Fibroblast of upper back skin (primary cell): ENCODE measurements at places on chromosomes 16 and 17.
A peak's percentile ranks its signal among the peaks of the same experiment; 100 is the strongest.

- no peak for DNase-seq
Measured at GRCh38 chr16:77433146-77433545, 1.7 kb downstream of the ADAMTS18 start.

DNA sequence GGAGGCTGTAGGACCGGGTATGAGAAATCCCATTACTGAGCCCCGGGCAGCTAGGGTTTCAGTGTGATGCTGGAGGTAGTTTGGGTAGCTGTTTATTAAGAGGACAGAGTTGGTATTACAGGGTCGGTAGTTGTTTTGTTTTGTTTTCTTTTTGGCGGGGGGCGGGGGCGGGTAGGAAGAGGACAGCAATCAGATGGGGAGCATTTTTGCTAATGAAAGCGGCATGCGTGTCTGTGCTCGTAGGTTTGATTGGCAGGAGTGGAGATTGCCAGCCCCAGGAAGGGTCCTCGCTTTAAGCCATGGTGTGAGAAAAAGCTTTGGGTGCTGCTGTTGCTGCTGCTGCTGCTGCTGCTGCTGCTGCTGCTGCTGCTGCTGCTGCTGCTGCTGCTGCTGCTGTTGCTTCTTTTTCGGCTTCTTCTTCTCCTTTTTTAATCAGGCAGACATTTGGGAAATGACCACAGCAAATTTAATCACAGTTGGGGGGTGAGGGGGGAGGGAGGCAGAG, 498.5 kb upstream of the ZFHX3 start:
- no peak for DNase-seq

GRCh38 chr17:77212081-77212832, 71.5 kb downstream of the SEC14L1 start:
- no peak for DNase-seq

DNA sequence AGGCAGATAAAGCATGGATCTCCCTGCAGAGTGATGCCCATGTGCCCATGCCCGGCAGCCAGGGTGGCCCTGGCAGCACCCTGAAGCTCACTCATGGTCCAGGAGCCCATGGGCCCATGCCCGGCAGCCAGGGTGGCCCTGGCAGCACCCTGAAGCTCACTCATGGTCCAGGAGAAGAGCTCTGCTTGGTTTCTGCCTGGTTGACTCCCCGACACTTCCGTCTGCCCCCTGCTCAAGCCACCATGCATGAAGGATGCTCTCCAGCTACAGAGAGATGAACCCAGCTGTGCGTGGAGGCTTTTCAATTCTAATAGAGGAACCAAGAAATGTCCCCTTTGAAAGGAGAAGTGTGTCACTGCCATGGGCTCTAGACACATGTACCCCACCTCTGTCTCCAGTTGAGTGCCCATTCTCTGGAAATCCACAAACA, 8.7 kb downstream of the CCL17 start:
- no peak for DNase-seq

DNA sequence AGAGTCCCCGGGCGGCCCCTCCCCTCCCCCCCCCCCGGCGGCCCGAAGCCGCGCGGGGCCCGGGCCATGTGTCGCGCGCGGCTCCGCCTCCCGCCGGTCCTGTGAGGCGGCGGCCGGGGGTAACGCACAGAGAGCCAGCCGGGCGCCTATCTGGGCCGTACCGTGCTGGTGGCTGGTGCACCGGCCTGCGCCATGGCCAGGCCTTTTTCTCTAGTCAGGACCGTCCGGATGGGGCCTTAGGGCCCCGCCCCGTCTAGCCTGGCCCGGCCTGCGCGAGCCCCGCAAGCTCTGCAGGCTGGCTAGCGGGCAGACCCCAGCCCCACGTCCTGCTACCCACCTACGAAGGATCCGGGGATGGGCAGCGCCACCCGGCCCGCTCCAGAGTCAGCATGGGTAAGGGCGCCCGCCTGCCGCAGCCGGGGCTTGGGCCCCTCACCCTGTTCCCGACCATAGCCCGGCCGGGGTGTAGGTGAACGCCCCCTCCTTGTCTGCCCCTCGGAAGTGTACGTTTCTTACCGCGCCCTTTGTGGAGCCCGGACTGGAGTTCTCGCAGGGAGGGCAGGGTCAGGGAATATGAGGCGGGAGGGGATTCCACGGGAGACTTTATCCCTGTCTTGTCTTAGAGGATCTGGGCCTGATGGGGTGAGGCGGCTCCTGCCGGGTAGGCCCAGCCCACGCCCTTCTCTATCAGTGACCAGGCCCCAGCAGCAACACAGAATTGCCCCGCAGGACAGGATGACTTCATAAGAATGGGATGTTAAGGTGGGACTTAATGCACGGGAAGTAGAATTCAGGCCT, at the start of gene CENPT:
TSS of gene CENPT (minus strand) at position 630 of the 798 bp plus-strand sequence. CDS start 13,834 bp downstream, outside the sequence.
- peak; percentile 54 for DNase-seq

DNA sequence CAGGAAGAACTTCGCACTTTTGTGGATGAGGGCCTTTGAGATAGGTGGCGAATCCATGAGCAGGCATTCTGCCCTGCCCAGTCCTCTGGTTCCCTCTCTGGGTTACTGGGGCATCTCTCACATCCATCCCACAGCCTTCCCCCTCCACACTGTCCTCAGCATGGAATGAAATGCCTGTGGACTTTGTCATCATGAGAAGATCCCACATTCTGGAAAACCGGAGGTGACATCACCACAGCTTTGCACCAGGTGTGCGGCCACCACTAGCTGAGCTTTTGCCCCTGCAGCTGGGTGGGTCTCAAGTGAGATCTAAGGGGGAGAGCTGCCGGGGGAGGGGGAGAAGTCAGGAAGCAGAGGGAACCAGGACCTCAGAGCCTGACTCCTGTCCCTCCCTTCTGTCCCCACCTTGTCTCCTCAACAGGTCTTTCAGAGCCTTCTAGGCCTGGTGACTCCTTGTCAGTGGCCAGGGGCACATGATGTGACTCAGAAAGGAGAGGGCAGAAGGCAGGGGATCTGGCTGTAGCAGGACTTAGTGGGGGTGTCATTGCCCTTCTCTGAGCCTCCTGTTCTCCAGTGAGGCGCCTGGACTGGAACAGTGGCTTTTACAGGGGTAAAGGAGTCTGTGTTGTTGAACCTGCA, 40.0 kb upstream of the DLX4 start:
- peak; percentile 65 for DNase-seq

GRCh38 chr16:85936816-85937215, 37.9 kb downstream of the IRF8 start:
- DNase-seq = no peak

DNA sequence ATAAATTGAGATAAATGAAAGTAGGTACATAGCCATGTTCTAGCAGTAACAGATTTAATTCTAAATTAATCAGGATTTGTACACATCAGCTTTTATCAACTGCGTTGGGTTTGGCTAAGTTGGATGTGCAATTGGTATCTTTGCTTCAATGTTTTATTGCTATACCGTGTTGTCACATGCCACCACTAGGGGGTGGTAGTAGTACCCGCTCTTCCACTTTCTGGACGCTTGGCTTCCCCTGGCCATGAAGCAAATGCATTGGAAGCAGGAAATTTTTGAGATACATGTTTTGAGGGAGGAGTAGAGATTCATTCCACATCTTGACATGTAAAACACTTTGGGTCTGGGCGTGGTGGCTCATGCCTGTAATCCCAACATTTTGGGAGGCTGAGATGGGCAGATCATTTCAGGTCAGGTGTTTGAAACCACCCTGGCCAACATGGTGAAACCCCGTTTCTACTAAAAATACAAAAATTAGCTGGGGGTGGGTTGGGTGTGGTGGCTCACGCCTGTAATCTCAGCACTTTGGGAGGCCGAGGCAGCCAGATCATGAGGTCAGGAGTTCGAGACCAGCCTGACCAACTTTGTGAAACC, 58.6 kb downstream of the EMP2 start:
- peak; percentile 68 for DNase-seq

GRCh38 chr17:77471984-77472461, 331.3 kb downstream of the SEC14L1 start:
- DNase-seq = peak; percentile 95

DNA sequence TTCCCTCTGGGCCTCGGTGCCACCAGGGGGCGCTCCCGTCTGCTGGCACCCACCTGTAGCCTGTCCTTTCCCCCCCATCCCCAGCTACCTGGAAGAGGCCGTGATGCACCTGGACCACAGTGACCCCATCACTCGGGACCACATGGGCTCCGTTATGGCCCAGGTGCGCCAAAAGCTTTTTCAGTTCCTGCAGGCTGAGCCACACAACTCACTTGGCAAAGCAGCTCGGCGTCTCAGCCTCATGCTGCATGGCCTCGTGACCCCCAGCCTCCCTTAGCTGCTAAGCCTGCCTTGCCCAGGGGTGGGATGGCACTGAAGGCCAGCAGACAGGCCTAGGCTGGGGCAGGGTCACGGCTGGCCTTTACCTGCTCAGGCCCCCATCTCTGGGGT, 818 bp upstream of the NRN1L start:
- peak; percentile 19 for DNase-seq

GRCh38 chr16:3949287-3949686, 68.8 kb upstream of the CREBBP start:
- DNase-seq = peak; percentile 39

GRCh38 chr16:31194898-31195297, 7.7 kb downstream of the PYCARD start:
- no peak for DNase-seq

DNA sequence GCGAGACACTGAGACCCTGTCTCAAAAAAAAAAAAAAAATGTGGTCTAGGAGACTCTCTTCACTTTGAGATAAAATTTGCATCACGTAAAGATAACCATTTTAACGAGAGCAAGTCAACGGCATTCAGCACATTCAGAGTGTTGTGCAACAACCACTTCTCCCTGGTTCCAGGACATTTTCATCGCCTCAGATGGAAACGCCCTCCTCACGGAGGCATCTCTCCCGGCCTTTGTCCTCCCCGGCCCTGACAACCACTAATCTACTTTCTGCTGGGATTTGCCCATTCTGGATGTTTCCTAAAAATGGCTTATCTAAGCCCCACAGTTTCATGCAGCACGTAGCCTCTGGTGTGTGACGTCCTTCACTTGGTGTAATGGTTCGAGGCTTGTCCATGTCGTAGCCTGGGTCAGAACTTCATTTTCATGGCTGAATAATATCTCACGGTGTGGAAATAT, 6.4 kb upstream of the NPRL3 start:
- DNase-seq = no peak

- DNase-seq = no peak
Measured at GRCh38 chr17:46195939-46196716, 2.9 kb upstream of the KANSL1 start.

- peak; percentile 8 for DNase-seq
Measured at GRCh38 chr17:40224718-40225550, 5.8 kb downstream of the WIPF2 start.

DNA sequence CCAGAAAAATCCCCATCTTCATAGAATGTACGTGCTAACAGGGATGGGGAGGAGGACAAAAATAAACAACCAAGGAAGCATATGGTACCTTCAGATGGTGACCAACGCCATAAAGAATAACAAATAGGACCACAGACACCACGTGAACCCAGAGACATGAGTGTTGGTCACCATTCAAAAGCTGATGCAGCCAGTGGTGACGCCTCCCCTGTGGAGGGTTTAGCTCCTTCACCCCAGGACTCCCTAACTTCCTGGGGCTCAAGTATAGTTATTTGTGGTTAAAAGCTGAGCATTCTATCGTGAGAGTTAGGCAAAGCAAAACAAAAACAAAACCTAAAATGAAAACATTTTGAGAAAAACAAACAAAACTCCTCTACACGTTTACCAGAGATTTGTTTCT, 184.7 kb downstream of the SOX9 start:
- DNase-seq = no peak

GRCh38 chr17:13984956-13985355, 84.3 kb upstream of the COX10 start:
- DNase-seq = no peak

GRCh38 chr16:55911616-55912015, 36.4 kb upstream of the CES5A start:
- no peak for DNase-seq

DNA sequence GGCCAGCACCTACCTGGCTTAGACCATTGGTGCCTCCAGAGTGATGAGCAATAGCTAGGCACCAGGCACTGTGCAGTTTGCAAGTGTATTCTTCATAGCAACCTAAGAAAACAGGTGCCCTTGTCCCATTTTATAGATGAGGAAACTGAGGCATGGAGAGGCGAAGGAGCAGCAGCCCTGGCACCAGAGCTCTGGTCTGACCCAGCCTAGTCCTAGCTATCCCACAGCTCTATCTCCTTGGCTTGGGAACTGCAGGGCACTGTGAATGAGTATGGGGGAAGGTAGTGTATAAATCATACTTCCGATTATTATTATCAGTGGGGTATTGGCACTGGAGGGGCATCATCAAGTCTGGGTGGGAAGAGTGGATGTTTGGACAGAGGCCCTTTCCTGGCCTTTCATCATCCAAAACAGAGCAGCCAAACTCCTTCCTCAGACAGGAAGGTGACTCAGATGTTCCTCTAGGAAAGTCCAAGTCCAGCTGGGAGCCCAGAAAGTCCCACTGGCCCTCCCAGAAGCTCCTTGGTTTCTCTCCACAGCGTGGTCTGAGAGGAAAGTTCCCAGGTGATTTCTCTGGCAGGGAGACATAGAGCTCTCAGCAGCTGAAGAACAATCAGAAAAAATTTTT, 32.0 kb upstream of the PLLP start:
- DNase-seq = peak; percentile 95

- peak; percentile 77 for DNase-seq
Measured at GRCh38 chr16:23678430-23679273, at the start of gene PLK1. TSS of gene PLK1 (plus strand) at chr16:23678889. CDS start at chr16:23678933, 44 bp downstream.

DNA sequence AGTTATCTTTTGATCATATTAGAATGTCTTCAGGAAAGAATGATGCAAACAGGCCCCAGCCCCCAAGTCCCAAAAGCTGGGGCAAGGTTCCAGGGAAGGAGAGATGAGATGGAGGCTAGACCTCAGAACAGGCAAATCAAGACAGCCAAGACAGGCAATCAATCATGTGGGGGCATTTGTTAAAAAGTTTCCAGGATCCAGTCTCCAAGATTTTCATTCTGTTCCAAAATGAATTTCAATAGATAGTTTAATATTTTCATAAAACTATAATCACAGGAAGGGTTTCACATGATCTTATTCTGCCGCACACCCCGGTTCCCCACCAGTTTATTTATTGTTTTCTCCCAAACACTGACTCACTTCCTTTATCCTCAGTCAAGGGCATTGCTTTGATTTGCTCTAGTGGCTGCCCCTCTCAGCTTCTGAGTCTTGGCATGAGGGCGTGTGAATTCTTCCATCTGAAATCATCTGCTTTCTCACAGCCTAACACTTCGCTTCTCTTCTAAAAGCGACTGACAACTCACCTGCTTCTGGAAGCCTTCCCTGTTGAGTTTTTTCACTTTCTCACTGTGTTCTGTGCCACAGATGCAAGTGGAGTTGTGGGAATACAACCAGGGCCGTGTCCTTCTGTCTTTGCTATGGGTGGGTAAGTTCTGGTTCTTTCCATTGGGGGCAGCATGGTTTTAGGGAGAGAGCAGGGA, 12.2 kb upstream of the TERF2 start:
- peak; percentile 80 for DNase-seq
